ENCODE measurements at places on chromosomes 13 and 19.

GRCh38 chr13:76711550-76712182 is 174.5 kb downstream of the KCTD12 start:
- DNase-seq, result peak; percentile 79

- no peak for DNase-seq
Measured at GRCh38 chr19:37087110-37087509, 8.9 kb downstream of the ZNF420 start.

DNA sequence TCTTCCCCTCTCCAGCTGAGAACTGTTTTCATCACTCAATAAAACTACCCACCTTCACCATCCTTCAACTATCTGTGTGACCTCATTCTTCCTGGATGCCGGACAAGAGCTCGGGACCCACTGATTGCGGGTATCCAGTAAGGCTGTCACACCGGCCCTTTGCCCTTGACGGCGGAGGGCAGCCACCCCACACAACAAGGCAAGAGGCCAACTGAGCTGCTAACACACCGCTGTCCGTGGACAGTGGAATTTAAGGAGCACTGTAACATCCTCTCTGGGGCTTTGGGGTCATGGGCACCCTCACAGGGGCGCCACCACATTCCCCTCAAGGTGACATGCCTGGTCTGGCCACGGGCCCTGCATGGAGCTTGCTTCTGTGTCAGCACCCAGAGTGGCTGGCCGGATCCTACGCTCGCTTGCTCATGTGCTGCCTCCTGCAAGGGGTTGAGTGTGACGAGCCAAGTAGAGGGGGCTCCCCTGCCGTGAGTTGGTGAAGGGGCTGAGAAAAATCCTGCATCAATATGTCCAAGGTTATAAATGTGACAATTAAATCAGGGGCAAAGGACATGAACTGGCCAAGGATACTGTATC is 31.4 kb downstream of the LHFPL6 start:
- DNase-seq, result no peak

- DNase-seq, result no peak
Measured at GRCh38 chr13:49791711-49792549, 552 bp downstream of the KPNA3 start.

GRCh38 chr19:18543814-18544475 is 572 bp upstream of the FKBP8 start:
- no peak for DNase-seq

DNA sequence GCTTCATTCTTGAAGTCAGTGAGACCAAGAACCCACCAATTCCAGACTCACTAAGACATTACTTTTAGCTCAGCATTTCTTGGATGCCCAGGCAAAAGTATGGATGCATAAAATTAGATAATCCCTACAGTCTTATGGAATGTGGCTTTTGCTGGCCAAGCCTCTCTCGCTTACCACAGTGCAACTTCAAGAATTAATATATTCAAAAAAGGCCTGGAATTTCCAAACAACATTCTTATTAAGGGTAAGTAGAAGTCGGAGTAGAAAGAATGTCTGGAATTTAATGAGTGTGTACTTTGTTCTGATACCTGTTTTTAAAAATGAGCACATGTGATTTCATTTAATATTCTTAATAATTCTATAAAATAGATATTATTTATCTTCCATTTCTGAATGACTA is 302.4 kb upstream of the TMTC4 start:
- DNase-seq, result no peak

GRCh38 chr19:47093254-47093653 is 20.3 kb downstream of the ZC3H4 start:
- no peak for DNase-seq

DNA sequence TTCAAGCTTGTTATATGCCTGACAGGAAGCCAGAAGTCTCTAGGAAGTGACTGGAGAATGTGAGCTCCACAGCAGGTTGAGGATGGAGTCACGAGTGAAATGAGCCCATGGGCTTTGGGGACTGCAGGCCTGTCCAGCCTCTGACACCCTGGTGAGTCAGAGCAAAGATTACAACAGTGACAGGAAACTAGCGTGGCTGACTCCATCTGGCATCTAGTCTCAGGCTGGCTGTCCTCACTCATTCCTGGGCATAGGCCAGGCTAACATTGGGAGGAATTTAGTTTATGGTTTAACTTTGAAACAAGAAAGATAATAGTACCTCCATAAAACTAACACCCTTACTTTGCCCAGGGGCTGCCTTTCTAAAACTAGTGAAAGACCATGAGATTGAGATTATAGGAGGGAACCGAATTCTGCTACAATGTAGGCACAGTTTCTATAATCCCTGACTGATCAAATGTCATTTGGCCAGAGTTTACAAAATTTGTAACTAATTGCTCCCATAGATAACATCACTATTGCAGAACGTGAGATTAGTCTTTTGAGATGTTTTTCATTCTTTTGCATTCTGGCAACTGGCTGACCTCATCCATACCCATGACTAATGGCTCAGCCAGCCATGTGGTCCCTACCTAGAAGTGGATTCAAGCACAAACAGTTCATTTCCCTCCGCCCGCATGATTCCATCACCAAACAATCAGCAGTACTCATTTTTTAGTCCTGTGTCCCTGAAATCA is 28.4 kb downstream of the PSG1 start:
- peak; percentile 81 for DNase-seq

GRCh38 chr19:33241091-33241529 is 15.5 kb upstream of the SLC7A10 start:
- DNase-seq, result no peak

DNA sequence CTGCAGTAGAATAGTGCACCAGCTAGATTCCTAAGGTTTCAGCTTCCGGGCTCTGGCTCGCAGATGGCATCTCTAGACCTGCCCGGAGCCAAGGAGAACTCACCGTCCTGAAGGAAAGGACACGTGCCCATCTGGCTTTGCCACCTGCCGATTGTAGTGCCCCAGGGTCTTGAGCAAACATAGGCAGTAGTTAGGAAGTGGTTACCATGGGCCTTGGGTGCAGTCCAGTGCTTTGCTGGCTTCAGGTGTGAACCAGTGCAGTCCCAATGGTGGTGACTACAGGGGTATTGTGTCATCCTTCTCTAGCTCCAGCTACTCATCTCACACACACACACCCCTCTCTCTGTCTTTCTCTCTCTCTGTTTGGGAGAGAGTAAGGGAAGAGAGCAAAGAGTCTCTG is 61.4 kb upstream of the TEX29 start:
- no peak for DNase-seq

- no peak for DNase-seq
Measured at GRCh38 chr13:101747039-101747438, 294.6 kb downstream of the ITGBL1 start.

DNA sequence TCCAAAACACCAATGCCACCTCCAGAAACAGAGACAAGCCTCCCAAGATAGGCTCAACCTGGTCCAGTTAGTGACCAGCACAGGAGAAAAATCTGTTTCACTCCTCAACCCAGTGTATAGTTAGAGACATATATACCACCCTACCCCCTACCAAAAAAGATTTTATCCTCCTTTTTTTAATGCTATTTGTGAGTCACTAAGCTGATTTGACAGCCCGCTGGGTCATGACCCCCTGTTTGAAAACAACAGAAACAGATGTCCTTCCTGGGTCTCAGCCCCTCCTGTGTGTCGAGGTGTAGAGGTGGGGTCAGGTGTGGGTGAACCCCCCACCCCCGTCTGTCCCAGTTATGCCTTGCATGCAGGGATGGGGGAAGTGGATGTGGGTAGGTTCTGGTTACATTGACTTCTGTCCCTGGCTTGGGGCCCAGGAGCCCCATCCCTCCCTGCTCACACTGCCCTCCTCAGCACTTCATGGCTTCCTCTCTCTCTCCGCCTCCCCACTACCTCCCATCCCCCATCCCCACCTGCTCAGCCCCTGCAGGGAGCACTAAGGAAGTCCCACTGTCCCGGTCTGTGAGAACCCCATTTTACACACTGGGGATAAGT is 14.0 kb upstream of the TOMM40 start:
- DNase-seq, result no peak

- DNase-seq, result no peak
Measured at GRCh38 chr13:60312851-60313505, 84.0 kb upstream of the TDRD3 start.

- DNase-seq, result no peak
Measured at GRCh38 chr19:35015270-35015953, 14.9 kb upstream of the SCN1B start.

DNA sequence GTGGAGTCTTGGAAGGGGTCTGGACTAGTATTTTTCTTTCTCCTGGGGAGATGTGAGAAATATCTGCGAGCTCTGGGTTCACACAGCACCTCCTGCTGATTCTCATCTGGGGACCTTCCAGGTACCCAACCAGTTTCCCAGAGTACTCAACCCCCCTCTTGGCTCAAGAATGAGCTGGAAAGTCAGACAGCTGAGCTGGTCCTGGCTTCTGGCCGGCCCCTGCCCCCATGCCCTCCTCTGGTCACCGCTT is 2.2 kb upstream of the PDE4A start:
- DNase-seq, result no peak

DNA sequence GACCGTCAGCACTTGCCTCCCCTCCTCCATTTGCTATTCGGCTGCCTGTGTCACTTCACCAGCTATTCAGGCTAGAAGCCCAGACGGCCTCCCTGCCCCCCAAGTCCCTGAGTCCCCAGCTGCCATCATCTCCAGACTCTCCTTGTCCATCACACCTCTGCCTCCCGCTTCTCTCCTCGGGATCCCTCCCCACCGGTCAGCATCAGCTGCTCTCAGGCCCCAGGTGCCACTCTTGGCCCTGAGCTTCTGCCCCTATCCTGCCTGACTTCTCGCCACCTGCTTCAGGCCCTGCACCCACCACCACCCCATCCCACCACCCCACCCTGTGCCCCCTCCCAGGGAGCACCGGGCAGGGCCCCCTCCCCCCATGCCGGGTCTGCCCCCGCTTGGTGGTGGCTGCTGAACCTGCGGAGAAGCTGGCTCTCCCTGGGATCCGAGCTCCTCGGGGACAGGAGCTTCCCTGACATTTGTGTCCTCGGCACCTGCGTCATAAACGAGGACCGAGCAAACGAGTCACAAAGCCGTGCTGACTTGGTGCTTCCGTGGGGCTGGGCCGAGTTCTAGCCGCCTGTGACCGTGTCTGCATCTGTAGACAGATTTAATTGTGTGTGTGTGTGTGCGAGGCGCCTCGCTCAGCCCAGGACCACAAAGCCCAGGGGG is 70.3 kb upstream of the MCF2L start:
- DNase-seq, result no peak

DNA sequence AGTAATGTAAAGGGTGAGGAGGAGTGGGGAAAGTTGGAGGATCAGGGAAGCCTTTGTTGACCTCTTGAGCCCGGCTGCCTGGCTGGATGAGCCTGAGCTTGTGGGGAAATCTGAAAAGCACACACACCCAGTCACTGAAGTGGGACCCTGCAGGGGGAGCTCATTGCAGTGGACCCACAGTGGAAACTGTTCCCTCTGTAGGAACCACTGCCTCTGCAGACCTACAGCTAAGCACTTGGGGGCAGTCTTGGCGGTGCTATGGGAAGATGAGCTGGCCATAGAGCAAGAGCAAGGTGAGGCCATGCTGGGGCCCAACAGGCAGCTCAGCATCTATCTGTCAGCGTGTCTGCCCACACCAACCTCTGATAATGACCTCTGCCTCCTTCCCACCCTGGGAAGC is 294.8 kb downstream of the TSHZ3 start:
- peak; percentile 14 for DNase-seq

- DNase-seq, result no peak
Measured at GRCh38 chr13:75514080-75514995, 23.3 kb downstream of the COMMD6 start.

GRCh38 chr19:4772566-4772965 is 19.0 kb upstream of the FEM1A start:
- no peak for DNase-seq

GRCh38 chr19:39481676-39482075 is 1.0 kb downstream of the TIMM50 start:
- no peak for DNase-seq

- no peak for DNase-seq
Measured at GRCh38 chr13:44484562-44485138, 91.5 kb downstream of the TSC22D1 start.

DNA sequence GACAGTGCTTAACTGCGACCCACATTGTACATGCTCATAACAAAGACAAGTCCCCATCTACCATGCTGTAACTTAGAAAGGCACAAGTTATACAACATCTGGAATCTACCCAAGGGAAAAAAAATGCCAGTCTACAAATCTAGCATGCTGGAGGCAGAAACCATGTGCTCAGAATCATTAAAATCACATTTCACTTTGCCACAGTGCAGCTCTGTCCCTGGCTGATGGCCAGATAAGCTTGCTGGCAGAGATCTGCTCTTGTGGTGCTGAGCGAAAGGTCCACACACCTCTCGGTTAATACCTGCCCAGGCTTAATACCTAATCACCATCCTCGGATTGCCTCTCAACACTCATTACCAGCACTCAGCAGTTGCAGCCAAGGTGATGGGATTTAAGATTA is 74.1 kb upstream of the UQCRFS1 start:
- no peak for DNase-seq

GRCh38 chr13:111909971-111910671 is 156.8 kb upstream of the SOX1 start:
- no peak for DNase-seq

- no peak for DNase-seq
Measured at GRCh38 chr13:44868397-44868796, 120.9 kb downstream of the NUFIP1 start.

DNA sequence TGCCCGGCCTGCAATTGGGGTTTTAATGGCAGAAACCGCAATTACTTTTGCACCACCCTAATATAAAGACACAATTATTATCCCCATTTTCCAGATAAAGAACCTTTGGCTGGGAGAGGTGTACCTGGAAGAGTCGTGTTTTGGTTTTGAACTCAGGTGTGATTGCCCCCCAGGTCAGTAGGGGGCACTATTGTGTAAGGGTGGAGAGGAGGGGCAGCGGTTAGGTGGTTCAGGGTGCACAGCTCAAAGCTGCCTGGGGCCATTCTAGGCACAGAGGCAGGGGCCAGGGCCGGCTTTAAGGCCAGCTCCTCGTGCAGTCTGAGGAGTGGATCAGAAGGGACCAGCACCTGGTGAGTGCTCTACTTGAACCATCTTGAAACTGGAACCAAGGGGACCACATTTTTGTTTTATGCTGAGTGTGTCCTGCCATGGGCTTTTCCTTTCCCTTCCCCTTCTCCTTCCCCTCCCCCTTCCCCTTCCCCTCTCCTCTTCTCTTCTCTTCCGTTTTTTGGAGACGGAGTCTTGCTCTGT is 5.8 kb upstream of the FCGRT start:
- no peak for DNase-seq

- DNase-seq, result no peak
Measured at GRCh38 chr19:5913739-5914357, at the start of gene CAPS. Gene CAPS, plus strand, starts transcription at chr19:5914254. Its CDS starts 153 bp downstream, at chr19:5914407.

DNA sequence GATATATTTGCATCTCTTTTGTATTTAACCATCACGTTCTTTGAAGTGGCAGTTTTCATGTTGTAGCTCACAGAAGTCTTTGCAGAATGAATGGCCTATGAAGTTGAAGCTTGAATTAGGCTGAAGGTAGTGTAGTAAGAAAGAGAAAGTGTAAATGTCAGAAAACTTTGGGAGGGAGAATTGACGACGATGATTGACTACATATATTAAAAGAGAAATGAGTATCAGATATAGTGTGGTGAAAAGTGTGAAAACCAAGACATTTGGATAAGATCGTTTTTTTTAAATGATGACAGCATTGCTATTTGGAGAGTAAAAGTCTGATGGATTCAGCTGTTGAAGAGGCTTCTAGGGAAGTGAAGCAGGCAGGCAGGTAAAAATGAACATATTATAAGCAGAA is 14.6 kb upstream of the GPC5 start:
- no peak for DNase-seq

All from HFF-Myc (cell line).